ENCODE measurements at places on chromosomes 7 and 10.
A peak's percentile ranks its signal among the peaks of the same experiment; 100 is the strongest.

GRCh38 chr7:69232445-69233376 is 365.6 kb upstream of the AUTS2 start:
- DNase-seq: no peak

DNA sequence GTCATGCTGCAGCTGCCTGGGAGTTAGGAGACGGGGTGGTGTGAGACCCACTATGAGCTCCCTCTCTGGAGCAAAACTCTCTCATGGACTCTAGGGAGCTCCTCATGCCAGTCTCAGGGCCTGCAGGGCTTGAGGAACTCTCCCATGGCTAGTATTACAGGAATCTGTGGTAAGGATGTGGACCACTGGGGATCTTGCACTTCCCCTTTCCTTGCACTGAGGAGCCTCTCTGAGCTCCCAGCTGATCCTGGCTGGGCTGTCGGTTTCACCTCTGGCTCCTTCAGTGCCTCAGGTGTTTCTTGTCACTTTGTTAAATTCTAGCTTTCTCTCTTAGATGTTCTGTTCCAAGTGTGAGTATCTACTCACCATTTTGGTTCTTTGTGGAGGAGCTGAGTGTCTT is 71.6 kb upstream of the IMMP2L start:
- DNase-seq: no peak

- DNase-seq: no peak
These were observed 166.0 kb downstream of the ACTR3B start for GRCh38 chr7:152925412-152926147.

- peak; percentile 64 for DNase-seq
These were observed 23.7 kb downstream of the RTKN2 start for GRCh38 chr10:62244785-62245467.

DNA sequence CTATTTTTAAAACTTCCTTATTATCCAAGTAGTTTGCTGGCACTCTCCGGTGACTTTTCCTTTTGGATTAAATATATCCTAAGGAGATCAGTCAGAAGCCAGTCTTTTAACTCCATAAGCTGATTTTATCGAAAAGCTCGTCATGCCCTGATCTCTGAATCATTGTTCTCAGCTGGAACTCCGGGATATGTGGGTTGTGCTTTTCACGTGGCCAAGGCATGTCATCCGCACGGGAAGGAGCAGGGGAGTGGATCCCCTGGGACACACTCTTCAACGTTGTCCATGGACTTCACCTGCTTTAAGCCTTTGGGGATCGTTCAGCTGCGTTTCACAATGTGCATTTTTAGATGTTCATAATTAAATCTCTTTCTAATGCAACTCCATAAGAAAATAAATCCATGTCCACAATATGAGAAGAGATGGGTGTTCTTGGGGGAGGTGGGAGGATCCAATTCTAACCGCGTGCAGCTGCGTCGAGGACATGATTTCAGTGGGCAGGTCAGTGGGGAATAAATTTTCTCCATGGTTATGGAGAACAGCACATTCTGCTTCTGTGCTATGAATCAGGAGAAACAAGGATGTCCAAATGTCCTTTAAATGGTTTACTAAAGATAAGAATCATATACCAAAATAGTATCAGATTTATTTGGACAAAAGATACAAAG is 229.5 kb upstream of the ADARB2 start:
- DNase-seq: no peak

DNA sequence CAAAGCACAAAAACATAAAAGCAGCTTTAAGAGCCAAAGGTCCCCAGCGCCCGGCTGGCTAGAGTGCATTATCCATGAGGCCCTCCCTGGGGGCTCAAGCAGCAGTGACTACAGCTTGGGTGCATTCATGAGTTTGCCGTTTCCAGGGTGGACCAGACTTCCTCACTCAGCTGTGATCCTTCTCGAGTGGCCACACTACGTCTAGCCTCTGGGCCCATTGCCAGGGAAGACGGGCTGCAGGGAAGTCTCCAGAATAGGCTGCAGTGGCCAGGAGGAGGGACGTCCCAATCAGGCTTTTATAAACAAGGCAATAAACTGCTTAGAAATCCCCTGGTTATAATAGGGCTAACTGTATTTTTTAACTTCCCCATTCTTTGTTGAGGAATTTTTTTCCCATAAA is 89.4 kb upstream of the C1QL3 start:
- no peak for DNase-seq

DNA sequence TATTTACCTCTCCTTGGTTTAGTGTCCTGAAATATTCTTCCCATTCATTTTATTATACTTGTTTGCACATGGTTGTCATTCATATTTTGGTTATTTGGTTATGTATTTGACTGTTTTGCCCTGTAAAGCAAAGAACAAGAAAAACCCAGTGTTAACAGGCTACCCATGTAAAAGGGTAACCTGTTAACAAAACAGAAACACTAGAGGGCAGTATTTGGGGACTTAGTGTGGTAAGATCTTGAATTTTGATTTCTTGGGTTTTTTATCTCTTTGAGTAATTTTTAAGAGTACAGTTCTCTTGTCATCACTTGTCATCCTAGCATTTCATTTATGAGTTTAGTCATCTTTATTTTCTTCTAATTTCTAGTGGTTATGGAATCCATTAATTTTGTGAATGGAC is 51.3 kb downstream of the POLL start:
- peak; percentile 44 for DNase-seq

GRCh38 chr10:116470768-116471415 is 43.2 kb downstream of the PNLIPRP3 start:
- DNase-seq: no peak

DNA sequence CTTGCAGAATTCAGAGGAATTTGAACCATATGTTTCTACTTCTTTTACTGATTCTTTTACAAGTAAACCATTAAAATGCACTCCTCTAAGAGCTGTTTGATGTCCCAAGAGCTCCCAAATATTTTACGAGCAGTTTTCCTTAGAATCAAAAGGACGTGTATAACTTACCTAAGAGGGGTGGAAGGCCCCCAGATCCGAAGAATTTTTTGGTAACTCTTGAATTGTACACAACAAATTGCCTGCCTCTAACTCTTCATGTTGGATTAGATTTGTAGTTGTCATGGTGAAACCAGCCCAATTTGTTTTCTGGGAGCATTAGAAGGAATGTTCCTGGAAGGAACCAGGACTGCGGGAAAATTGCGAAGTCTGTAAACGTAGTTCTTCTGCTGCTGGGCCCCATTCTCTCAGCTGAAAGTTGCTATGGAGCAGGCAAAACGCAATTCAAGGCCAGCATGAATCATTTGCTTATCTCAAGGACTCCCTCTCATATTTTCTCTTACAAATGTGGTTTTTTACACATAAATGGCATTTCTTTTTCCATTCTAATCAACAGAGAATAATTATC is 124.8 kb upstream of the TMEM72 start:
- no peak for DNase-seq

DNA sequence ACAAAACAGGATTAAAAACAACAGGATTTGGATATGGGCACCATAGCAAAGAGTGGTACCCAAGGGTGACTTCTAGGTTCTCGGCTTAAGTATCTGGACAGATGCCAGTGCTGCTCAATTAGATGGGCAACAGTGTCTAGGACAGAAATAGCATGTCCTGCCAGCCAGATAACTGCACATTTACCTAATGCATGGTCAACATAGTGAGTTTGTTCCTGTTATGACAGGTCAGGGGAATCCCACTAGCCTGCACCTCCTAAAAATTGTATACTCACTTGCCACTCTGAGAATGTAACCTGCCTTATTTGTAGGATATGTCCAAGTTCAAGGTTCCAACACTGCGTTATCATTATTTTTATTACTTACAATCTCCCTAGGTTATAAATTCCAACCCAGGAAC is 471.7 kb downstream of the GRM8 start:
- no peak for DNase-seq

- no peak for DNase-seq
These were observed 4.0 kb upstream of the GFRA1 start for GRCh38 chr10:116276981-116277380.

GRCh38 chr7:82323806-82324205 is 119.8 kb downstream of the CACNA2D1 start:
- DNase-seq: no peak

All from CD4-positive, alpha-beta T cell treated with Interferon alpha-2 for 1 hour (primary cell).